ENCODE measurements at places on chromosomes 7 and 10.
A peak's percentile ranks its signal among the peaks of the same experiment; 100 is the strongest.

DNA sequence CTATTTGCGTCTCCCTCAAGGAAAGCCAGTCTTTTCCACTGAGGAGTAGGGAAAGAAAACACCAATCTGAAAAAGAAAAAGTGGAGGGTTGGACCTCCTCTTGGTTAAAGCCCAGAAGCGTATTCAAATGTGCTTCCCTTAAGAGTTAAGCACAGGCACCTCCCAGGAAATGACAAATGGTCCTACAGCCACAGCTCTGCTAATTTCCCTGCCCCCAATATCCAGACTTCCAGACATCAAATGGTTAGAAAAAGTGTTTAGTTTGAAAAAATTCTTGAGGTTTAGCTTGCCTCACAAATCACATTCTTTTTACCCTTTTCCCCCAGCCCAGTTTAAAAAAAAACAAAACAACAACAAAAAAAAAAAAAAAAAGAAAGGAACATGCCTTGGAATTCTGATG lies 19.0 kb upstream of the COL1A2 start:
- DNase-seq, result peak; percentile 57

GRCh38 chr10:117363028-117363427 lies 12.2 kb downstream of the PDZD8 start:
- DNase-seq, result no peak

GRCh38 chr10:16505161-16505560 lies 16.5 kb downstream of the C1QL3 start:
- no peak for DNase-seq

DNA sequence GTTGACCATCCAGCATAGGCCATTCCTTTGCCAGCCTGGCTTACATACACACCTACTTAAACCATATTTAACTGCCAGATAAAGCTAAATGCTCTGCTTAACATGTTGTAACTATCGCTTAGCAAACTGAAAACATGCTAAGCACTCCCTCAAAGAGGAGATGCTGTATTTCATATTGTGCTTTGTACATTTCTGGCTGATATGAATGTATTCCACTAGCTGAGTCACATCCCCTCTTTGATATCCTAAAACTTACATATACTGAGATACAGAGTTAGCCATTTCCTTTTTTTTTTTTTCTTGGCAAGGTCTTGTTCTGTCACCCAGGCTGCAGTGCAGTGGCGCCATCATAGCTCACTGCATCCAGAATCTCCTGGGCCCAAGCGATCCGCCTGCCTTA lies 99.4 kb downstream of the TPST1 start:
- no peak for DNase-seq

- DNase-seq, result peak; percentile 38
These were observed 64.0 kb downstream of the OAT start for GRCh38 chr10:124354411-124355382.

DNA sequence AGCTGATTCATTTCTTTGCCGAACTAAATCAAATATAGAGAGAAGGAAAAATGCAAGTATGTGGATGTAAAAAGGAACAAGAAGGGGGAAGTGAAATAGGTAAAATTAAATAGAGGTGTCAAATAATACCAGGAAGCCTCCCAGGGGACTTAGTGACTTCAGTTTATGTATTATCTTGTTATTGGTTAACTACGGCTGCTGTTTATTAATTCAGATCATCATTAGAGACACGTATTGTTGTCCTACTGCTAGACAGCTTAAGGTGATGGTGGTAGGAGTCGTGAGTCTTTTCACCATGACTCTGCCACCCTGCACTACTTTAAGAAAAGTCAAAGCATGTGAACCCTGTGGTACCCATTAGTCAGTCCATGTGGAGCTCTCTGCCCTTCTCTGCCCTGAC lies 289.1 kb downstream of the PRKG1 start:
- no peak for DNase-seq

- peak; percentile 68 for DNase-seq
These were observed 115.7 kb upstream of the CACNA2D1 start for GRCh38 chr7:82559193-82559805.

- no peak for DNase-seq
These were observed 64.9 kb downstream of the USP6NL start for GRCh38 chr10:11546581-11546980.
